NCI-H2171 treated with DMSO at 0.1 percent for 48 hours (cell line): ENCODE measurements at places on chromosomes 11 and 22.

- no peak for DNase-seq
These were observed 1.3 kb downstream of the TBC1D10C start for GRCh38 chr11:67405196-67405567.

DNA sequence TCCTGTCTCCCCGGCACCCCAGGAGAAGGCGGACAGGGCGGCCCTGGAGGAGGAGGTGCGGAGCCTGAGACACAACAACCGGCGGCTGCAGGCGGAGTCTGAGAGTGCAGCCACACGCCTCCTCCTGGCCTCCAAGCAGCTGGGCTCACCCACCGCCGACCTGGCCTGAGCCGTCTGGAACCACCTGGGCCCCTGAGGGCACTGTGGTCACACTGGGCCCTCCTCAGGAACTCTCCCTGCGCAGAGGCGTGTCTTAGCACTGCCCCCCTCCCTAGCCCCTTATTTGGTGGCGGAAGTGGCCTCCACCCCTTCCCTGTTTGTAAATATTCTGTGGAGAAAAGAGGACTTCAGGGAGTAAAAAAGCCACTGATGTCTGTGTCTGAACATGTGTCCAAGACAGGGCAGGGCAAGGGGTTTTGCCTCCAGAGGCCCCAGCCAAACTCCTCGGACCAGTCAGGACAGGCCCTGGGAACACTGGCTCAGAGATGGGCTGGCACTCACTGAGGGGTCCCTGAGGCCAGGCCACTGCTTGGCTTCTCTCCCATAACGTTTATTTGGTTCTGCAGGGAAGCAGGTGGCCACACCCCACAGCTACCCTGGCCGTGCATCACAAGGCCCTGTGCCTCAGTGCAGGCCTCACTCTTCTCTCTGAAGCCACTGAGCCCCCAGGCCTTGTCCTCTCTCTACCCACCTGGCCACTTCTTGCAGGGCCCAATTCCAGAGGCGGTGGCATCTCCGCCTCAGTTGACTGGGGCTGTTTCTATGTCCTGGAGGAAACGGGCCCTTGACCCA is 12.0 kb downstream of the RELA start:
- no peak for DNase-seq

GRCh38 chr11:19595840-19596751 is 116.5 kb upstream of the NAV2 start:
- DNase-seq: no peak

DNA sequence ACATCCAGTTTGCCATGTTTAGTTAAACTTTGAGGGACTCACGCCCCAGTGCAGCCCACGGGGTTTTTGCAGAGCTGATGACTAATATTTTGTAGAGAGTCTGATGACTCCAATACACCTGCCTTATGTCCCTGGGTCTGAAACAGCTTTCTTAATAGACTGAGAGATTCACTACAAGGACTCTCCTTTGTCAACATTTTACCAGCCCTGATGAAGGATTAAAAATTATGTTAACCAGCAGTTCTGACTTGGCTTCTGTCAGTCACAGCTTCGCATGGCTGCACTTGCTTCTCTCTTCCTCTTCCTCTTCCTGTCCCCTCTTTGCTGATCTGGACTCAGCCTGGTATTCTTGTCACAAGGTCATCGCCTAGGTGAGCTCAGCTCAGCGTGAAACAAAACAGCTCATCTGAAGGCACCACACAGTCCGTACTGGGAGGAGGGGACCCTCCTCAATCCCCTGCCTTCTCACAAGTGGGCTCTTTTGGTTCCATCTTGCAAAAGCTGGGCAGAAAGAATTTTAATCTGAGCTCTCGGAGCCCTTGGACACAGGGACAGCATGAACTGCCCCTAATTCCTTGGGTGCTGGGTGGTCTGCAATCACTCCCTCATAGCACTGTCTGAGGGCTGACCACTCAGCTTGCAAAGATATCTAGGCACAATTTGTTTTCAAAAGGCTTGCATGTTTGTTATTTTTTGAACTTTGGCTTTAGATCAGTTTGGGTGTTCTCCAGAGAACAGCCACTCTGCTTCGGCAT is 38.1 kb upstream of the POU2AF1 start:
- no peak for DNase-seq

GRCh38 chr22:47593911-47594311 is 831.5 kb downstream of the TBC1D22A start:
- no peak for DNase-seq

GRCh38 chr11:8766043-8766987 is 83.7 kb downstream of the RPL27A start:
- no peak for DNase-seq

DNA sequence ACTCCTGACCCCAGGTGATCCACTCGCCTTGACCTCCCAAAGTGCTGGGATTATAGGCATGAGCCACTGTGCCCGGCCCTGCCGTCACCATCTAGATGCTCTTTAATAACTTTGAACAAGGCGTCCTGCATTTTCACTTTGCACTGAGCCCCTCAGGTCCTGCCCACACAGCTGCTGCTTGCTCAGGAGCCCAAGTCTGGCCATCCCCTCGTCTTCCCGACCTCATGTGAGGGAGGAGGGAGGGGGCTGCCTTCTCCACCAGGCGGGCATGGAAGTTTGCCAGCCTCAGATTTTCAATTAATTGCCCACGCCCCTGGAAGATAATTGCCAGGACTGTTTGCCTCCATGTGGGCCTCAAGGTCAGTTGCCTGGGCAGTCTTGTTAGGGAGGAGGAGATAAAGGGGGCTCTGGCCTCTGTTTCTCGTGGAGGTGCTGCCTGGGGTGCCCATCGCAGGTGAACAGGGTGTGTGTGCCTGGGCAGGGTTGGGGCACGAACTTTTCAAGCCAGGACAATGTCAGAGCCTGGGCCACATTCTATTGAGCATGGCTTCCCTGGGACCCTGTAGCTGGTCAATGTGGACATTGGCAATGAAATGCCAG is 27.9 kb upstream of the MYEOV start:
- no peak for DNase-seq

- no peak for DNase-seq
These were observed 16.6 kb upstream of the BDNF start for GRCh38 chr11:27716835-27717234.

DNA sequence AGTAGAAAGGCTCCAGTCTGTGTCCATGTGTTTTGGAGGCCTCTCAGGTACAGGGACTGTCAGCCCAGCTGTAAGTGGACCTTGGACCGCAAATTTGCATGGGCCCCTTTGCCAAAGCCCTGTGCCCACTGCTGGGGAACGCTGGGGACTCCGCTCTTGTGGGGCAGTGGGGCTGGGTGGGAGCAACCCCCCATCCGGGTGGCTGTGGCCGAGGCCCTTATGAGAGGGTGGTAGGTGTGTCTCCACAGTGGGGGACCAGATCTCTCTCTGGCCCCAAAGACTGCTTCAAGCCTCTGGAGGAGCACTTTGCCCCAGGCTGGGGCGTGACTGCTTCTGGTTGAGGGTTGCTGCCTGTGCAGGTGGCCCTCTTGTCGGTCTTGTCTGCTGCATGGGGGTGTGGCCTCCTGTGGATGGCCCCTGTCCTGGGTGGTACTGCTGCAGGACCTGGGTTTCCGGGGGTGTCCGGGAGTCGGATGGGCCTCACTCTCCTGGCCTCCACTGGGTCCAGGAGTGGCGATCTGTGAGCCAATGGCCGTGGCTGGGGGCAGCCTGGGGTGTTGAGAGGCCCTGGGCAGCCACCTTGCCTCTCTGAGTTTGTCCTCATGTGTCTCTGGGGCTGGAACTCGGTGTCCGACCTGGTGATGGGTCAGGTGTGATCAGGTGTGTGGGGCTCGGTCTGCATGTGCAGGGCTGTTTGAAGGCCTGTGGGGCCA is 15.9 kb downstream of the KCNQ1 start:
- DNase-seq: no peak

DNA sequence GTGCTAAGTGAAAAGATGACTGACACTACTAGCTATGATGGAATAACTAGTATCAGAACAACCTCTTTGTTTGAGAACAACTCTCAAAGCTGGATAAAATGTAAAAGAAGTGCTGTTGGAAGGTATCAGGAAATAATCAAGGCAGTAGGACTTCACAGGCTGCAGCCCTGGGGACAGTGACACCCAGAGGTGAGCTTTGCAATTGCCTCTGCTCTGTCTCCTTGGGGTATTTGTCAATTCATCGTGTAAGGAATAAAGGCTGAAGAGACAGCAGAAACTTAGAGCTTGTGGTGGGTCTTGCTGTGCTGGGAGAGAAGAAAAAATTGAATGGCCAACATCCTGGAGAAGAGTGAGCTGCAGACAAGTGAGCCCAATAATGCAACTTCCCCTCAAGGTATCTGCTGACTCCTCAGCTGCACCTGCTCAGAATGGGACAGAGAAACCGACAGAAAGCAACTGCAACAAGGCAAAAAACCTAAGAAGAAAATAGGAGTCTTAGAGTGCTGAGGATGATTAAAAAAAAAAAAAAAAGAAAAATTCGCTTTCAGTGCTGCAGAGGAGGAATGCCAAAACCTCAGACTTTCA is 141.1 kb downstream of the RCN1 start:
- DNase-seq: peak; percentile 58

GRCh38 chr11:75592715-75593114 is 30.7 kb downstream of the SERPINH1 start:
- no peak for DNase-seq
